Esophagus squamous epithelium (tissue), 5 donors: ENCODE measurements at places on chromosomes 16 and 17.

- no peak for DNase-seq
Observed at GRCh38 chr17:29124925-29125273, 55.3 kb downstream of the MYO18A start.

DNA sequence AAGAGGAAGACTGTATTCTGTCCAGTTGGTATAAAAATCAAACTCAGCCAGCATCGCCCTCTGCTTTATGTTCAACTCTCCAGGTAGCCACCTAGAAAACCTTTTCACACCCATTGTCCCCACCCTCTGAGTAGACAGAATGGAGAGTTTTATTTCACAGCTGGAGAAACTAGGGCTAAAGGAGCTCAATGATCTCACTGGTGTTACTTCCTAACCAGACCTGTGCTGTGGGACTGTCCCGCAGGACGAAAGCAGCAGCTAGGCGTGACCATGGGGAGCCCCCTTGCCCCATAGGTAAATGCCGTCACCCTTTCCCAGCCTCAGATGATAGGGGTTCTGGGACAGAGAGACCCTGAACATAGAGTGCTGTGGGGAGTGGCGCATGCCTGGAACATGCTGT is 67.7 kb downstream of the CYLD start:
- DNase-seq = no peak

- no peak for DNase-seq
Observed at GRCh38 chr16:54015147-54015546, 271.4 kb downstream of the IRX3 start.

DNA sequence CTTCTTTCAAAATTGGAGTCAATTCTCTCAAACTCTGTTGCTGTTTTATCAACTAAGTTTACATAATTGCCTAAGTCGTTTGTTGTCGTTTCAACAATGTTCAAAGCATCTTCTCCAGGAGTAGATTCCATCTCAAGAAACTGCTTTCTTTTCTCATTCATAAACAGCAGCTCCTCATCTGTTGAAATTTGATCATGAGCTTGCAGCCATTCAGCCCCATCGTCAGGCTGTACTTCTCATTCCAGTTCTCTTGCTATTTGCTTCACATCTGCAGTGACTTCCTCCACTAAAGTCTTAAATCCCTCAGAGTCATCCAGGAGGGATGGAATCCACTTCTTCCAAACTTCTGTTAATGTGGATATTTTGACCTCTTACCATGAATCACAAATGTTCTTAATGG is 230.6 kb downstream of the IRF8 start:
- no peak for DNase-seq

- no peak for DNase-seq
Observed at GRCh38 chr17:27155866-27156265, 138.0 kb upstream of the WSB1 start.
